ENCODE measurements at places on chromosomes 12 and 14. TPM values are rescaled to one million over a fixed set of nuclear protein-coding genes. Genes with fewer than 3 reads are reported as not detected.

HOXC4 gene
- 1.4 TPM for total RNA-seq

GRCh38 chr14:52175982-52176502 is 91.5 kb upstream of the PTGDR start:
- peak; percentile 27 for DNase-seq
- peaks cover 48% of the 10 kb centered on the region for H3K4me1 ChIP-seq
- H3K27ac ChIP-seq = peak overlapping the region; percentile 66
- peak overlapping the region; percentile 5 for H3K4me3 ChIP-seq

- no peaks in the 10 kb centered on the region for H3K27me3 ChIP-seq
- H3K4me1 ChIP-seq = no peaks in the 10 kb centered on the region
- no peak for DNase-seq
- no peak overlapping the region for H3K4me3 ChIP-seq
- H3K27ac ChIP-seq = no peak overlapping the region
- H3K36me3 ChIP-seq = peaks cover 19% of the 10 kb centered on the region
These were observed 45.4 kb downstream of the DCAF5 start for GRCh38 chr14:69107407-69108003.

DNA sequence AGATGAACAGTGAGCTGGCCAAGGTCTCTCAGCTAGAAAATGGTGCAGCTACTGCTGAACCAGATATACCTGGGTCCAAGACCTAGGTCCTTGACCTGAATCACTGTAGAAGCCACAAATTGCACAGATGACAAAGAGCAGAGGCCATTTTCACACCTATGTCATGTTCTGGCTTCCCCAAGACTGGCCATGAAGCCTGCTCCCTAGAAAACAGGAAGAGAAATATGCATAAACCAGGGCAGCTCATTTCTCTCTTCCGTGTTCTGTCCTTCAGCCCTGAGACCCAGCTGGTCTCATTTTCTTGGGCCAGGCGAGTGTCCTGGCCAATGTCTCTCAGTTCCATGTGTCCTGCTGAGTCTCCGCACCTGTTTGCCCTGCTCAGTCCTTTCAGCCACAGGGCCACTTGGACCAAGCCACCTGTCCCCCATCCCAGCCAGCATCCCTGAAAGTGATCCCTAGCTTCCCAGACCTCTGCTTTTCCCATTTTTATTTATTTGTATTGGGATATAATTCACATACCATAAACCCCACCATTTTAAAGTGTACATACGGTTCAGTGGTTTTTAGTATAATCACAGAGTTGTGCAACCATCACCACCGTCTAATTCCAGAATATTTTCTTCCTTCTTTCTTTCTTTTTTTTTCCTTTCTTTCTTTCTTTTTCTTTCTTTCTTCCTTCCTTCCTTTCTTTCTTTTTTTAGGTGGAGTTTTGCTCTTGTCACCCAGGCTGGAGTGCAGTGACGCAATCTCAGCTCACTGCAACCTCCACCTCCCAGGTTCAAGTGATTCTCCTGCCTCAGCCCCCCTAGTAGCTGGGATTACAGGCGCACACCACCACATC is 27.0 kb downstream of the P2RX7 start:
- no peaks in the 10 kb centered on the region for H3K27me3 ChIP-seq
- DNase-seq = no peak
- no peaks in the 10 kb centered on the region for H3K36me3 ChIP-seq

CAMKK2 gene
- total RNA-seq = 37.5 TPM

CCDC198 gene
- total RNA-seq = not detected

DNA sequence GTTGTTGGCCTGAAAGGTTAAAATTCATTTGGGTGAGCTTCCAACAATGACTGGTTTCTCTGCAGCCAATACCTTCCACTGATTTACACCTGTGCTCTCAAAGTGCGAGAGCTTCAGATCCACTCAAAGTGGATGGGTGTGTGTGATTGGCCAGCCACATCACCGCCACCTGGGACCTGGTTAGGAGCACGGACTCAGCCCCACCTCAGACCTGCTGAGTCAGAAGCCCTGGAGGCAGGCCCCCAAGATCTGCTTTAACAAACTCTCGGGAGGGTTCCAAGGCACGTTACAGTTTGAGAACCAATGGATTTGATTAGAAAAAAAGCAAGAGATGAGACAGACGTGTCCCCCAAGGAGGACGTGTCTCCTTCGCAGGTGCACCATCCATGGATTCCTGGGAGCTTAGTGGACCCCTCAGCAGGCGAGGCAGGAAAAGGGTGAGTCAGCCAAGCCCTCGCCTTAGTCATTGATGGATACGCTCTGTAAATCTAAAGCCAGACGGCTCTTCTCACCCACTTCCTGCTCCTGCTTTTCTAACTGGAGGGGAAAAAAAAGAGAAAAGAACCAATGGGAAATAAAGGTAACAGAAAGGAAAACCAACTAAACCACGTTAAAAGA is 24.5 kb downstream of the FZD10 start:
- H3K36me3 ChIP-seq = no peaks in the 10 kb centered on the region
- H3K27ac ChIP-seq = no peak overlapping the region
- H3K27me3 ChIP-seq = no peaks in the 10 kb centered on the region
- no peak overlapping the region for H3K4me3 ChIP-seq
- no peak for DNase-seq
- no peaks in the 10 kb centered on the region for H3K4me1 ChIP-seq

DNA sequence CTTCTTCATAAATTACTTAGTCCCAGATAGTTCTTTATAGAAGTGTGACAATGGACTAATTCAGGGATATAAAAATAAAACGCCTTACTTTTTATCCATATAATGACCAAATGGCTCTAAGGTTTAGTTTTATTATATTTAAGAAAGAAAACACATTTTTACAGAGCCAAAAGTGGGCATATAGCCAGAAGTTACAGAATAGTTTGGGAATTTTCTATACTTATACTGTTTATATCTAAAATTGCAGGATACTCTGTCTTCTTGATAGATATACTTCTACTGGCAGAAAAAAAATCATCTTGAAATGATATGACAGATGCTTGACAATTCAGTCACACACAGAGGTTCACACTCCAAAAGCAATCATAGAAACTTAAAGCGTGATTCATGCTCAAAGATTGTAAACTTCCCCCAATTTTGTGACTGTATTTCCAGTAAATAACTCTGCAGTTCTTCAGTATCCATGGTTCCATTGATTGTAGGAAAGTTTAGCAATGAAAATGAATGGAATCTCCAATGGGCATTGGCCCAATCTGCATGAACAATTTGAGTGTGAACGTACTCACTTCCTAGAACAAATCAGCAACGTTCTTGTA is 307.8 kb downstream of the NOVA1 start:
- H3K36me3 ChIP-seq = no peaks in the 10 kb centered on the region
- H3K27ac ChIP-seq = no peak overlapping the region
- no peak for DNase-seq
- no peaks in the 10 kb centered on the region for H3K4me1 ChIP-seq

DNA sequence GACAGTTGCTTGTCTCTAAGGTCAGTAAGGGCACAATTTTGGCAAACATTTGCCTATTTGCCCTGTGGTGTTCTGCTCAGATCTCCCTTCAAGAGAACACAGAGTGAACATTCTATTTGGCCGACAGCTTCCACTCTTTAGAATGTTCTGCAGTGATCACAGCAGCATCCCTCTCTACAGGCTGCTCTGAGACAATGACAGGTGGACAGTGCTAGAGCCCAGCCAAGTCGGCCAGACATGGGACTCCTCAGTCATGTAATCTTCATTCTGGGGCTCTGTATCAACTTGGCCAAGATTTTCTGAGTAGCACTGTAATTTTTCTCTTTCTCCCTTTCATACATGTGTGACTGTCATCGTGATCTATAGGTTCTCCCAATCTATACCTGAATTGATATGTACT is 34.8 kb downstream of the TIMELESS start:
- no peak for DNase-seq
- no peaks in the 10 kb centered on the region for H3K36me3 ChIP-seq
- no peaks in the 10 kb centered on the region for H3K27me3 ChIP-seq
- no peak overlapping the region for H3K4me3 ChIP-seq
- H3K27ac ChIP-seq = no peak overlapping the region

DNA sequence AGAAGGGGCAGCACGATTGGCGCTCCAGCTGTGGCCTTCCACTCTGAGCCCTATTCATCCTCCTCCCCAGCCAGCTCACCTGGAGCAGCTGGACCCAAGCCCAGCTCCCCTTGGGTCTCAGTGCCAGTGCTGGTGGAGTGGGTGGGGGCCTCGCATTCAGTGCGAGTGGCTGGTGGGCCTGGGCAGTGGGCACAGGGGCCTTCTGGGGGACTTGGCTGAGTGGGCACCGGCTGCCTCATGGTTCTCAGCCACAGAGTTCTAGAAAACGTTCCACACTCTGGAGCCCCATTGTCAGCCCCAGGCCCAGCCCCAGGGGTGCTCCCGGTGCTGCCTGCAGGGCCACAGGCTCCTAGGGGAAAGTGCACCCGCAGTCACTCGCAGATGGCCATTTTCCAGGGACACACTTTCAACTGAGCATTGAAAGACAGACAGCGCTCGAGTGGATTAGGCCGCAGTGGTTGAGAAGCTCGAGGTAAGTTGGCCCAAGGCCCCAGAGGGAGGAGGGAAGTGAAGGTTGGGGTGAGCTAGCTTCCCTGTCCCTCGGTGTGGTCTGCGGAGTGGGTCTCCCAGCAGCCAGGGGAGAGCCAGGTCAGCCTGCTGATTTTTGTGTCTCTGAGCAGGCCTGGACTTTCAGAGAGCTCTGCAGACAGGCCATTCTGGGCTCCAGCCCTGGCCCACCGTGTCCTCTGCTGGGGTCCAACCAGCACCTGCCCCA is 3.8 kb downstream of the CLBA1 start:
- H3K27me3 ChIP-seq = peaks cover 6% of the 10 kb centered on the region
- no peak overlapping the region for H3K27ac ChIP-seq
- H3K4me1 ChIP-seq = peaks cover 6% of the 10 kb centered on the region
- H3K4me3 ChIP-seq = no peak overlapping the region
- no peaks in the 10 kb centered on the region for H3K36me3 ChIP-seq

ZNF891 gene
- 2.0 TPM for total RNA-seq

- H3K27ac ChIP-seq = no peak overlapping the region
- no peaks in the 10 kb centered on the region for H3K4me1 ChIP-seq
These were observed 147.2 kb downstream of the DACT1 start for GRCh38 chr14:58784931-58785330.

GRCh38 chr12:46938071-46938678 is 112.4 kb upstream of the SLC38A4 start:
- DNase-seq = no peak
- H3K4me1 ChIP-seq = no peaks in the 10 kb centered on the region
- no peaks in the 10 kb centered on the region for H3K27me3 ChIP-seq
- no peaks in the 10 kb centered on the region for H3K36me3 ChIP-seq

DNA sequence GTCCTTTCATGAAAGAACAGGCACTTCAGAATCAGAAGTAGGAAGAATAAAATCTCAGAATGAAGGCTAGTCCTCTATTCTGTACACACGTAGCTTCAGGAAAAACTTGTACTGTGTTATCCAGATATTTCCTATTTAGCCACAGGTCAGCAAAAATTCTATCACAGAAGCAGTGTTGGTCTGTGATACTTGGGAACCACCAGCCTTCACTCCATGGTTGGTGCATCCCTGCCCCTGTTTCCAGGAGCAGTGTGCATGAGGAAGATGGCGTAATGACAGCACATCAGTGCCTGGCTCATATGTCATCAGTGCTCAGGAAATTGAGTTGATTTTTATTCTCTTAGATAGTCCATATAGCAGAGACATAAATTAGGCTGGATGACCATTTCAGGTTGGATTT is 87.7 kb downstream of the SAMD4A start:
- no peaks in the 10 kb centered on the region for H3K36me3 ChIP-seq
- H3K4me3 ChIP-seq = no peak overlapping the region
- H3K27me3 ChIP-seq = no peaks in the 10 kb centered on the region
- no peak overlapping the region for H3K27ac ChIP-seq

GRCh38 chr12:67515679-67516340 is 132.7 kb upstream of the DYRK2 start:
- H3K4me1 ChIP-seq = peaks cover 44% of the 10 kb centered on the region
- peak overlapping the region; percentile 36 for H3K4me3 ChIP-seq
- no peak overlapping the region for H3K27ac ChIP-seq
- no peaks in the 10 kb centered on the region for H3K27me3 ChIP-seq

NINJ2 gene
- total RNA-seq = 4.2 TPM

- H3K27ac ChIP-seq = no peak overlapping the region
- no peaks in the 10 kb centered on the region for H3K36me3 ChIP-seq
- no peak for DNase-seq
- no peaks in the 10 kb centered on the region for H3K27me3 ChIP-seq
- H3K4me1 ChIP-seq = no peaks in the 10 kb centered on the region
These were observed 1.9 kb downstream of the SLC6A15 start for GRCh38 chr12:84910549-84911241.

LRRC10 gene
- not detected for total RNA-seq

P2RX2 gene
- total RNA-seq = not detected

KRT85 gene
- total RNA-seq = not detected

DNA sequence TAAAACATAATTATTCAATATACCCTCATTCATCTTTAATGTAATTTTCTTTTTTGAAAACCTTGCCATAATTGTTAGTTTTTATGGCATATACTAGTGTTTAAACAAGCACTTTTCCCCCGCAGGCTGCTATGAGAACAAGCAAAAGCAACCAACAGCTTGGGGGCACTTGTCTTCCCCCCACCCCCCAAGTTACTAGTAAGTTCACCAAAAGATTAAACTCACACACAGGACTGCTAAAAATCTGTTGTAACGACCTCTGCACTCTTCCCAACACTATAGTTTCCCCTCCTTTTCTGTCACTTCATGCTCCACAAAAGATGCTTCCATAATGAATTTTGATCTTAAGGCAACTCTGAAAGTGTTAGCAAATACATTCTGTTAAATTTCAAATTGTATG is 474.9 kb upstream of the SOX5 start:
- no peaks in the 10 kb centered on the region for H3K4me1 ChIP-seq
- no peak overlapping the region for H3K27ac ChIP-seq
- no peaks in the 10 kb centered on the region for H3K27me3 ChIP-seq
- H3K4me3 ChIP-seq = no peak overlapping the region
- H3K36me3 ChIP-seq = no peaks in the 10 kb centered on the region

GRCh38 chr12:26723379-26724308 is 109.3 kb downstream of the ITPR2 start:
- H3K4me1 ChIP-seq = no peaks in the 10 kb centered on the region
- H3K4me3 ChIP-seq = no peak overlapping the region
- no peaks in the 10 kb centered on the region for H3K36me3 ChIP-seq
- no peak for DNase-seq

GALNT4 gene
- 5.8 TPM for total RNA-seq

GPR84 gene
- total RNA-seq = 0.15 TPM

- H3K27ac ChIP-seq = no peak overlapping the region
- DNase-seq = peak; percentile 22
- H3K4me3 ChIP-seq = no peak overlapping the region
- H3K36me3 ChIP-seq = no peaks in the 10 kb centered on the region
These were observed 11.5 kb downstream of the ALG10 start for GRCh38 chr12:34033628-34034296.

DNA sequence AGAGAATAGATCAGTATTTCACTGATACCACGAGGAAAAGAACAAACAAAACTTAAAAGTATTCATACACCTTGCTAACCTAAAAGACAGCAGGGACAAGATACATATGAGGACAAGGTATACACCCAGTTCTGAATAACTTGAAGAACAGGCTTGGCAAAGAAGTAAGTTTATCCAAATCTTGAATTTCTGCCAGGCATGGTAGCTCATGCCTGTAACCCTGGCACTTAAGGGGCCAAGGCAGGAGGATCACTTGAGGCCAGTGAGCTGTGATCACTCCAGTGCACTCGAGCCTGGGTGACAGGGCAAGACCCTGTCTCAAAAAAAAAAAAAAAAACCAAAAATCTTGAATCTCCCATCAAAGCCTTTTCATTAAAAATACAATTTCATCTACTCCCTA is 25.0 kb downstream of the EIF2S1 start:
- H3K27me3 ChIP-seq = no peaks in the 10 kb centered on the region
- H3K27ac ChIP-seq = no peak overlapping the region
- peaks cover 31% of the 10 kb centered on the region for H3K36me3 ChIP-seq
- DNase-seq = no peak

NR1H4 gene
- total RNA-seq = not detected

CAPS2 gene
- total RNA-seq = 1.9 TPM
